Neural progenitor cell (in vitro differentiated cells): ENCODE measurements at places on chromosomes 4 and X.
A peak's percentile ranks its signal among the peaks of the same experiment; 100 is the strongest.

DNA sequence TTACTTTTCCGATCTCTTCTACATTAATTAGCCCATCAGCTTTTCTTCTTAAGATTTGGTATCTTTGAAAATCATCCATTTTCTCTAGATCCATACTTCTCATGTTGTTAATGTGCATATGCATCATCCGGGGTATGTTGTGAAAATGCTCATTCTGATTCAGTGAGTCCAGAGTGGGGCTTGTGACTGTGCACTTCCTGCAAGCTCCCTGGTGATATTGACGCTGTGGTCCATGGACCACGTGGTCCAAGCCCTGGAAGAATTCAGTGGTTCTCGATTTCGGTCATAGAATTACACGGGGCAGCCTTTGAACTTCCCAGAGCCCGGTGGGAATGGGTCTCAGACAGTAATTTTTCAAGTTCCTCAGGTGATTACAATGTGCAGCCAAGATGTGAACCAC, 69.8 kb downstream of the ZFX start:
- no peak for DNase-seq

- no peak for DNase-seq
These were observed 48.0 kb downstream of the SEPTIN11 start for GRCh38 chr4:76997532-76997931.

GRCh38 chrX:66328950-66329596, 165.0 kb downstream of the HEPH start:
- no peak for DNase-seq

DNA sequence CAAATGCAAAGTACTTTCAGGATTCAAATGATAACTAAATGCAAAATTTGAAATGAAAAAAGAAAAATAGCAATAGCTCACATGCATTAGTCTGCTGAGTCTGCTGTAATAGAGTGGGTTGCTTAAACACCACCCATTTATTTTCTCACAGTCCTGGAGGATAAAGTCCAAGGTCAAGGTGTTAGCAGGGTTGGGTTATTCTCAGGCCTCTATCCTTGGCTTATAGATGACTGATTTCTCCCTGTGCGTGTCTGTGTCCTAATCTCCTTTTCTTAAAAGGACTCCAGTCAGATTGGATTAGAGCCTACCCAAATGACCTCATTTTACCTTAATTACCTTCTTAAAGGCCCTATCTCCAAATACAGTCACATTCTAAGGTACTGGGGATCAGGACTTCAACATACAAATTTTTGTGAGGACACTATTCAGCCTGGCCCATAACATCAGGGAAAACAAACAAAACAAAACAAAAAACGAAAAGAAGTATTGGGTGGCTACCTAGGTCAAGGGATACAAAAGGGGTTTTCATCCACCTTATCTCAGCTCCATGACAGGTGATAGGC, 6.3 kb upstream of the TBL1X start:
- DNase-seq = no peak

DNA sequence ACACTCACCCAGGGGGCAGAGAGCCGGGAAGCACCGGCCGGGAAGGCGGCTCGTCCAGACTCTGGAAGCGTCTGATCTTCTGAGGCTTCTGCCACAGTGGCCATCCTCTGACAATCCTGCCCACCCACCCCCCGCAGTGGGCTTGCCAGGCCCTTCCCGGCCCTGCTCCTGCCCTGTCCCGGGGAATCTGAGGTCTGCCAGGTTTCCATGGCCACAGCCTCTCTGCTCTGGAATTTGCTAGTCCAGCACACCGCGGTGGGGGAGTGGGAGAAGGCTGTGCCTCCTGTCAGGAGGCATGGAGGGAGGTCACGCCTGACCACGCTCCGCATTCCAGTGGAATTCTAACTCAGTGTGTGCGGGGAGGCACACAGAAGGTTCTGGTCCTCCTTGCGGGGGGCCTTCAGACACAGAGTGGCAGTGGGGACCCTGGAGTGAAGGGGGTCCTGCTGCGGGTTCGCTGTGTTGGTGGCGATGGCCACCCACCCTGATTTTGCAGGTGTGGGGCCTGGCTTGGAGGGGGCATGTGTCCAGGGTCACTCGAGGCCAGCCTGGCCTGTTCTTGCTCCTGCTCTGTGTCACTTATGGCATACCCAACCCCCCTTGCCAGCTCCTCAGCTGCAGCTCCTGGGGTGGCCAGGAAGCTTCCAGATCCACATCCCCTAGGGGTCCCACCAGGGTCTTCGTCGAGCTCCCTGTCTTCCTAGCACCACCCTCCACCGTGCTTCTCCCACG, 55.6 kb upstream of the ADRA2C start:
- DNase-seq = peak; percentile 63

DNA sequence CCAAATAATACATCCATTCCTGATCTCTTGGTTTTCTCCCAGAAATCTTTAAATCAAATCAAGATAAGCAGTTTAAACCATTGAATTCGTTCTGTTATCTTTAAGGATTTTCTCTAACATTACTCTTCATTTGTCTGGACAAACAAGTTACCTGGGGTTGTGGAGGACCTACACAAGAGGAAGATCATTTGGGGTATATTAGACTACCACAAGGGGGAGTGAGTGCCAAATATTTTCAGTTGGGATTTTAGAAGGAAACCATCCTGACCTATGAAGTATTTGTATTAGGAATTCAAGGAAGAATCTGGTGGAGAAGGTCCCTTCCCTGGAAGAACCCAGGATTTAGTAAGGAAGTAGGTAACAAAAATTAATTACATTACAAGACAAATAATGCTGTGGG, 12.0 kb upstream of the DCHS2 start:
- peak; percentile 51 for DNase-seq

- peak; percentile 95 for DNase-seq
These were observed at the start of gene TSPYL2 for GRCh38 chrX:53081925-53082772. TSS of gene TSPYL2 (plus strand) at chrX:53082367. CDS start at chrX:53082499, 132 bp downstream.

GRCh38 chrX:154541896-154542722, 4.5 kb downstream of the G6PD start:
- no peak for DNase-seq
